ENCODE measurements at places on chromosomes 16 and 17.
A peak's percentile ranks its signal among the peaks of the same experiment; 100 is the strongest.

GRCh38 chr16:9929836-9930235 lies 252.4 kb downstream of the GRIN2A start:
- no peak for DNase-seq

DNA sequence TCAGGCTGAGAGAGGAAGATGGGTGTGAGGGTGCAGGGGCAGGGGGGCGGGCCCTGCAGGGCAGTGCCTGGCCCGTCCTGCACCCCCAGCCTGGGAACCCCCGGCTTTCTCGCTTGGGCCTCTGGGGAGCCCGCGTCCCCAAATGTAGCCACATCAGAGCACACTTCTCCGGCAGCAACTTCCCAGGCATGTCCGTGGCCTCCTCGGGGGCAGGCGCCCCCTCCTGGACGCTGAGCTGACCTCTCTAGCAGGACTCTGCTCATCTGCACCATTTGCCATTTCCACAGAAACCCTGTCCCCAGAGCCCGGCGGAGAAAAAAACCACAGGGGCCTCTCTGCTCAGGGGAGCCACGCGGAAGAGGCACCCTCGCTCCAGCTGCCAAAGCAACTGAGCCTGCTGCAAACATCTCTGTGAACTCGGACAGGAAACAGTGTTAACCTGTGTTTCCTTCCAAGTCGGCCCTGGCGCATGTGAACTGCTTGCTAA lies 63.4 kb downstream of the KLHDC4 start:
- no peak for DNase-seq

DNA sequence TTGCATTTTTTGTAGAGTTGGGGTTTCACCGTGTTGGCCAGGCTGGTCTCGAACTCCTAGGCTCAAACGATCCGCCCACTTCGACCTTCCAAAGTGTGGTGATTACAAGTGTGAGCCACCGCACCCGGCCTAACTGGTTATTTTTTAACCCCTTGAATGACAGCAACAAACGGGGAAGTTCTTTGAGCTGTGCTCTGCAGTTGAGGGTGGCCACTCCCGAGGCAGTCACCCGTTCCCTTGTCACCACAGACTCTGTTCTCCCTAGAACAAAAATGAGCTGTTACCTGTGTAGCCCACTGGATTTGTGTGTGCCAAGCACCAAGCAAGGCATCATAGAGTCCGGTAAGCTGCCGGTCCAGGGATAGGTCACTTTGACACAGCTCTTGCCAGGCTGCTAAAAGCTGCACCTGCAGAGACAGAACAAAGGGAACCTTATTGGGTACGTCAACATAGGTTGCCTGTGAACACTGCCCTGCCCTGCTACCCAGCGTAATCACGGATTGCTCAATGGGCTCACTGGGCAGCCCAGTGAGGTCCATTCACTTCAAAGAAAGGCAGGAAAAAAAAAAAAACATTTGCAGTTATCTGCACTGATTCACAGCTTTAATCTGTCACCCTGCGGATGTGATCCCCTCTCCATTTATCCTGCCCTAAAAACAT lies 19.6 kb downstream of the COG7 start:
- DNase-seq, result no peak

- peak; percentile 4 for DNase-seq
Measured at GRCh38 chr16:48231727-48232492, 12.2 kb upstream of the LONP2 start.

DNA sequence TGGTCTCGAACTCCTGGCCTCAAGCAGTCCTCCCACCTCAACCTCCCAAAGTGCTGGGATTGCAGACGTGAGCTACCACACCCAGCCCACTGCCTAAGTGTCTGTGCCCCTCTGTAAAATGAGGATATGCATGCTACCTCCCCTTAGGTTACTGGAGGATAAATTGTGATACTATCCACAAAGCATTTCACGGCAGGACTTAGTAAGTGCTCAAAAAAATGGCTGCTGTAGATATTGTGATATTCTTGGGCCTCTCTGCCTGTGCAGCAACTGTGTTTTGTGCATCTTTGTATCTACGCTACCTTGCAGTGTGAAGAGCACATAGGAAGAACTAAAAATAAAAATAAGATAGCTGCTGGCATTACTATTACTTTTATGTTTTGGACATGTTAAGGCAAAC lies 1.9 kb upstream of the CASKIN1 start:
- no peak for DNase-seq

GRCh38 chr16:53745753-53746266 lies 41.9 kb downstream of the FTO start:
- DNase-seq, result no peak

GRCh38 chr17:15490634-15491261 lies 23.3 kb upstream of the CDRT4 start:
- no peak for DNase-seq

- no peak for DNase-seq
Measured at GRCh38 chr16:88076211-88076931, 125.1 kb downstream of the BANP start.

GRCh38 chr16:67287960-67288359 lies 8.6 kb downstream of the PLEKHG4 start:
- DNase-seq, result no peak
